ENCODE measurements at places on chromosomes 2 and 18. TPM values are rescaled to one million over a fixed set of nuclear protein-coding genes. Genes with fewer than 3 reads are reported as not detected.

DNA sequence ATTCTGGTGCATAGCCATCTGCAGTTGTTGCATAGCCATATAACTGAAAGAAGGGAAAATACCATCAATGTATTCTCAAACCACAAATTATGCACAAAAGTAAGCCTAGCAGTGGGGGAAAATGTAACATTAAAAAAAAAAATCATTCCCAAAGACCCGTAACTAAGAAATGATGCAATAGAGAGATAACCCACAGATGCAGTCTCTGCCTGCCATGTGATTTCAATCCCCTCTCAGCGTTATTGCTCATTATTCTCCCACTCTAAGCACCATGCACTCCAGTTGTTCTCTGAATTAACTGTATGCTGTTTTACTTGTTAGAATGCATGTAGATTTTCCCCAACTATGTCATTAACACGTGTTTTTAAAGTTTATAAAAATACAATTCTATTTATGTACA lies 14.1 kb downstream of the DSC1 start:
- DNase-seq, result no peak

DNA sequence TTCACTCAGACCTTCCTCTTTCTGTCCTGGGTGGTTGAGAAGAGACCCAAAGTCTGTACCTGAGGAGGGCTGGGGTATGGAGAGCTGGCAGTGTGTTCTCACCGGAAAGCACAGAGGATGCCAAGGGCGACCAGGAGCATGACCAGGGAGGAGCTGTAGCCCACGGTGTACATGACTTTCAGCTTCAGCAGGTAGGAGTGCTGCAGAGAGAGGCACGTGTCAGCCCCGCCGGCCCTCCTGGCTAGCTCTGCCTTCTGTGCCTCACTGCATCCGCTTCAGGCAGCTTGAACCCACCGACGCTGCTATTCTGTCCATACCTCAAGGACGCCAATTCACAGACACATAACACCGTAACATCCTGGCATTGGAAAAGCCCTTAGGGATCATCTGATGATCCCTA lies 34.0 kb downstream of the TMEM37 start:
- DNase-seq, result no peak

DNA sequence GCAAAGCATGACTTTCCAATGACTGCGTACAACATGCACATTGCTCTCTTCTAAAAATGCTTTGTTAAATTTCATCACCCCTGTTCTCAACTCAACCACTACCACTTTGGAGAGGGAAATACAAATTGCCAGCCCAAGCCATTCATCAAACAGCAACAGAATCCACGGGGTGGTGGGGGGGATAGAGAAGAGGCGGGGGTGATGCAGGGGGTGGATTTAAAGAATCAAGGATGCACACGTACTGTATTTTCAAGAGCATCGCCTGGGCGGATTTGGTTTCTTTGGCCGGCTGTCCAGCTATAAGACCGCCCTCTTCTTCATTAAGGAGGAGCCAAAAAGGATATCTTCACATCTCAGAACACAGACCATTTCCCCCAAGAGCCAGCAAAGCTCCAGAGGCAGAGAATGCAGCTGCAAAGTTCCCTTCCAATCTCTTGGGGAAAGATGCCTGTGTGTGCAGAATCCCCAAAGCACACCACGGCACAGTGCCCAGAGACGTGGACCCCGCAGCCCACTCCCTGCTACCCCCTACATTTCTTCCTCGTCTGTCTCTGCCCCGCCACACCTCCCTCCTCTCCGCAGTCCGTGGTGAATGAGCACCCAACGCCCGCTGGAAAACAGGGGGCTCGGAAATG lies 977 bp downstream of the SLC8A1 start:
- no peak for DNase-seq

GRCh38 chr2:120367221-120367620 lies 21.3 kb downstream of the INHBB start:
- DNase-seq, result no peak

GRCh38 chr2:117936871-117937428 lies 76.9 kb downstream of the CCDC93 start:
- no peak for DNase-seq

- DNase-seq, result no peak
Observed at GRCh38 chr2:28352104-28352503, 40.6 kb upstream of the FOSL2 start.

DNA sequence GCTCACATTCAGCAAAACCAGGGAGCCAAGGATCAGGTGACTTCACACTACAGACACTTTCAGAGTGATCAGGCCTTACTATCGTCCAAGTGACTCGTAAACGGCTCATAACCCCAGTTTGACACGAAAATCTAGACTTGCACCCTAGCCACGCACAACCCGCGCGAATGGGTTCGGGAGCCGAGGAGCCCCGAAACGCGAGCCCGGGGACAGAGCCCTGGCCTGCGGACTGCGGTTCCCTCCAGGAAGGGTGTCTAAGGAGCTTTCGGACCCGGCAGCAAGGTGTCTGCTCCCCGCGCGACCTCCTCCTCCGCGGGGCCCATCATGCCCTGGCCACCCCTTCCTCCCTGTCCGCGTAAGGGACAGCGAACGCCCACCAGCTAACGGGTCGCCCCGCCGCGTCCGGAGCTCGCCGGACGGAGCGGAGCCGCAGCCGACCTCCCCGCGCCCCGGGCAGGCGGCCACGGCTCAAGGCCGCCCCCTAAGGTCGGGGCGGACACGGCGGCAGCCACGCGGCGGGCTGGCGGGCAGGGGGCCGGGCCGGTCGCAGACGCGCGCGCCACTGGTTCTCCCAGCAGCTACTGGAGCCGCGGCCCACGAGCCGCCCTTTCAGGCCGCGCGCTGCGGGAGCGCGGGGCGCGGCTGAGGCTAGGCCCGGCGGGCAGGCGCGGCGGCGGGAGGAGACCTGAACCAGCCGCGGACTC lies 575 bp downstream of the ATL2 start:
- DNase-seq, result no peak

- no peak for DNase-seq
Observed at GRCh38 chr2:127175751-127176354, 44.2 kb downstream of the CYP27C1 start.

- no peak for DNase-seq
Observed at GRCh38 chr2:143843686-143844085, 676.2 kb downstream of the ZEB2 start.

DNA sequence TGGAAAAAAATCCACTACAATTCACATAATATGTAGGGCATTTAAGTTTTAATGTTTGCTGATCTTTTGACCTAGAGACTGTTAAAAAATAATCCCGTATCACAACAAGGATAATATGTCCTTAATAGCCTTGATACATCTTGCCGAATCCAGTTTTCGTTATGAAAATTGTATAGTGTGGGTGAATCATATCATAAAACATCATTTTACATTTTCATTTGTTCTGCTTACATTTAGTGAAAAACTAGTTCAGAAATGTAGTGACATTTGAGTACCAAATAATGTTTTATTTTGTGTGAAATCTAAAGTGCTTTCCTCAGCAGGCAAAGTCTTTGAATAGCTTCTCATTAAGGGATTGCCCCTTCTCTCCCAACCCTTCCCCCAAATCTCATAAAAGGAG lies 1.9 kb downstream of the AFTPH start:
- no peak for DNase-seq

- DNase-seq, result no peak
Observed at GRCh38 chr2:123364243-123364896, 660.7 kb upstream of the CNTNAP5 start.

DNA sequence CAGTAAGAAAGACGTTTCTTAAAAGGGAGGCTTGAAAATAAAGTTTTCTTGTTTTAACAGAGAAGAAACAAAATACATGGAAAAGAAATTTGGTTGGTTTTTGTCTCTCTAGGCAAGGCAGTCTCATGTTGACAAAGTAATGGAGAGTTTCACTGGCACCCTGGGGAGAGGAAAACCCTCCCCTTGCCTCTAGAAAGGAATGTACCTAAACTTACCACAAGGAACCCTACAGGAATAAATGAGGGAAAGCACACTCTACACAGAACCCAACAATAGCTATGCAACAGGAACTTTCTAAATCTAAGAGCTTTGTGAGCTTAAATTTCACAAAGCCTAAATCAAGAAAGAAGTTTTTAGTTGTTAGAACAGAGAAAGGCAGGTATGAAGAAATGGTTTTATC lies 37.0 kb downstream of the FIGN start:
- DNase-seq, result no peak

GRCh38 chr2:62868947-62869346 lies 163.4 kb downstream of the EHBP1 start:
- no peak for DNase-seq

DNA sequence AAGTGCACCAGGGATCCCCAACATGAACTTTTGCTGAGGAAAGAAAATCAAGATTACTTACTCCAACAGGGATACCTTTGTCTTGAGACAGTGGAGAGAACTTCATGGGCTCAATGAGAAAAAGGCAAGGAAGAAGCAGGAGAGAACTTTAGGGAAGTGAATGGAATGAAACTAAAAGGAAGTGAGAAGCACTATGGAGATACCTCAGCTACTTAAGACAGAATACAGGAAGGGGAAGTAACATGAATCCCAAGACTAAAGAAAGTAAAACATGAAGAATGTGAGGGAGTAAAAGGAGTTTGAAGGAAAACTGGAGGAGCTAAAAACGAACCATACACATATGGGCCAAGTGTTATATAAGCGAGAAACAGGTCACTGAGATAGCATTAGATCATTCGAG lies 32.4 kb upstream of the ACTR3 start:
- DNase-seq, result no peak

DNA sequence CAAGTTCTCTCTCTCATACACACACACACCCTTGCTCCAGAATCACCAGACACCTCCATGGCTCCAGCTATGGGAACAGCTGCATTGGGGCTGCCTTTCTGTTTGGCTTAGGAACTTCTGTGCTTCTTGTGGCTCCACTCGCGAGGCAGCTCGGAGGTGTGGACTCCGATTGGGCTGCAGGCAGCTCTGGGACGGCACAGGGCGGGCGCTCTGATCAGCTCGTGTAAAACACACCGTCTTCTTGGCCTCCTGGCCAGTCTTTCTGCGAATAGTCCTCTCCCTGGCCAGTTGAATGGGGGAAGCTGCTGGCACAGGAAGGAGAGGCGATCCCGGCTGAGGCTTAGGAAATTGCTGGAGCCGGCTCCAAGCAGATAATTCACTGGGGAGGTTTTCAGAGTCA lies 22.4 kb downstream of the FOSL2 start:
- no peak for DNase-seq

DNA sequence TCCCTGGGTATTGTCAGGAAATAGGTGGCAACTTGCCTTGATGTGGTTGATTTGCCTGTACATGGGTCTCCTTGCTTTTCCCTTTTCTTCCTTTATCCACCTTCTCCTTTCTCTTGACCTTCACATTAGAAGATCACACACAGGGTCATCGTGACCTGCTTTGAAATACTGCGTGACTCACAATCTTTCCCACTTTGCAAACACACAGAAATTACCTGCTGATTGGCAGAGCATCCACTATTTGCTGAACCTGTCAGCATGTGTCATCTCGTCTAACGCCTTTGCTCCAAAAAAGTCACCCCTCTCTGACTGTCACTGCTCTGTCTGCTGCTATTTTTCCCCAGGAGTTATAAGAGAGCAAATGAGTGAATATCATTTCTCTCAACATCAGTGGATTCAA lies 60.8 kb downstream of the MYO3B start:
- DNase-seq, result no peak

GRCh38 chr2:205407984-205408383 lies 274.3 kb upstream of the NRP2 start:
- no peak for DNase-seq

GRCh38 chr2:120245520-120246332 lies 6.9 kb upstream of the RALB start:
- DNase-seq, result no peak

GRCh38 chr18:55575066-55575465 lies 12.9 kb downstream of the TCF4 start:
- DNase-seq, result no peak

DNA sequence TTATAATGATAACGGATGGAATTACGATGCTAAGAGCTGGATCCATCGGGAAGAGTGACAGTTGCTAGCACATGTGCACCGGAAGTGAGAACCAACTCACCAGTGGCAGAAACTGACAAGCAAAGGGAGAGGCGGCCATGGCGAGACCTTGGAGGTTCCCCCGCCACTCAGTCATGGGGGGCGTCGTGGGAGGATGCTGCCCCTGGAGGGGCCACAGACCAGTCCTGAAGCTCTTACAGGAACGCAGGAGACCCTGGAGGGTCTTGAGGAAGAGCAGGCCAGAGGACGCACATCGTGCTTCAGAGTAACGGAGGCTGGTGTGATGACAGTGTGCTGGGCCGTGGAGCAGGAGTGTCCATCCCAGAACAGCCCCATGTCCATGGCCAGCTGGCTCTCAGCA lies 53.1 kb upstream of the KCNG2 start:
- DNase-seq, result no peak

DNA sequence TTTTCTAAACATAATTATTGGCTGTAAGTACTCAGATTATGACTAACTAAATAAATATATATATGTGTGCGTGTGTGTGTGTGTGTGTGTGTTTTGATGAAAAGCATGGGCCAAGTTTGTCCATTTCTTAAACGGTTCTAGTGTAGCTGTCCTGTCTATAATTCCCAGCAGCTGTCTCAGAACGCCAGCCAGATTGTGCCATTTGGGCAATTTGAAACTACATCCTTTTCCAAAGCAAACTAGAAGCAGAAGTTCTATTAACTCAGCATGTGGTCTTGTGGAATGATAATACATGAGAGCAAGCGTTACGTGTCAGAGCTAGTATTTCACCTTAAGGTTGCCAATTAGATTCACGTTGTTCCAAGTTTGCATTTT lies 1.7 kb downstream of the ARHGAP28 start:
- no peak for DNase-seq

Gene ASB18
- polyA plus RNA-seq, result not detected

Gene TUBB8B
- polyA plus RNA-seq, result 0.30 TPM

Gene DCC
- not detected for polyA plus RNA-seq

Gene RAB6C
- not detected for polyA plus RNA-seq

Gene UBXN4
- polyA plus RNA-seq, result 51.8 TPM

Gene NR4A2
- 3.0 TPM for polyA plus RNA-seq

Gene ZSWIM2
- not detected for polyA plus RNA-seq
